ENCODE measurements at places on chromosomes 11 and 22. TPM values are rescaled to one million over a fixed set of nuclear protein-coding genes. Genes with fewer than 3 reads are reported as not detected.

- H3K4me1 ChIP-seq, result no peaks in the 10 kb centered on the region
- no peaks in the 10 kb centered on the region for H3K27me3 ChIP-seq
- H3K36me3 ChIP-seq, result no peaks in the 10 kb centered on the region
- no peak overlapping the region for H3K4me3 ChIP-seq
Observed at GRCh38 chr11:88631497-88631896, 294.0 kb upstream of the CTSC start.

- H3K4me1 ChIP-seq, result no peaks in the 10 kb centered on the region
- no peaks in the 10 kb centered on the region for H3K27me3 ChIP-seq
- DNase-seq, result no peak
Observed at GRCh38 chr11:130519128-130519932, 70.9 kb downstream of the ADAMTS15 start.

- H3K36me3 ChIP-seq, result no peaks in the 10 kb centered on the region
- DNase-seq, result no peak
- no peak overlapping the region for H3K4me3 ChIP-seq
- no peaks in the 10 kb centered on the region for H3K27me3 ChIP-seq
- H3K4me1 ChIP-seq, result no peaks in the 10 kb centered on the region
Observed at GRCh38 chr11:106306942-106307341, 229.5 kb downstream of the AASDHPPT start.

DNA sequence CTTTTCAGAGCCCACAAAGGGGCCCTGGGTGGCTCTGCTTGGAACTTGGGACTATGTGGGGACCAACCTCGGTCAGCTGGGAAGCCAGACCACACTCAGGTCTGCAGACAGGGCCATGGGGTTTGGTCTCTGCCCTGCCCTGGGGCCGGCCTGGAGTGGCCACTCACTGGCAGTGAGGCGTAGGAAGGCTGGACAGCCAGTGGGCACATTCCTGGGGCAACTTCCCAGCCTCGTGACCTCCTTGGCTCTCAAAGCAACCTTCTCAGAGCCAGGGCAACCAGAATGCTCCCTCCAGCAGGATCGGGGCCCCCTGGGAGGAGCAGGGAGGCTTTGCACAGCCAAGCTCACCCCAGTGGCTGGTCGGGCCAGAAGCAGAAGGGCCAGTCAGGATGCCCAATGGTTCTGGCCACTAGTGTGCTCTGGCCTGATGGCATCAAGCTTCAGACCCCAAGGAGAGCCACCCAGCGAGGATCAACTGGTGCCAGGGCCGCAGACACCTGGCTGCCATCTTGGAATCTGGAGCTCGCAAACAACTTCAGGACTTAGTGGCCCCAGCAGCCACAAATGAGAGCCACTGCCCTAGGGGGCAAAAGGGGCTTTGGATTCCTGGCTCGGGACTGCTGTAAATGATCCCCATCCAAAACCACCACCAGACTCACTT lies 87.1 kb downstream of the MYEOV start:
- H3K4me3 ChIP-seq, result no peak overlapping the region
- H3K27me3 ChIP-seq, result no peaks in the 10 kb centered on the region

- no peaks in the 10 kb centered on the region for H3K36me3 ChIP-seq
- no peaks in the 10 kb centered on the region for H3K4me1 ChIP-seq
- H3K27ac ChIP-seq, result no peak overlapping the region
- H3K4me3 ChIP-seq, result no peak overlapping the region
- no peak for DNase-seq
Observed at GRCh38 chr11:87459351-87459750, 421.6 kb downstream of the TMEM135 start.

- H3K27me3 ChIP-seq, result peaks cover 22% of the 10 kb centered on the region
- H3K27ac ChIP-seq, result no peak overlapping the region
- H3K4me1 ChIP-seq, result no peaks in the 10 kb centered on the region
Observed at GRCh38 chr11:119829402-119829801, 100.4 kb upstream of the NECTIN1 start.

DNA sequence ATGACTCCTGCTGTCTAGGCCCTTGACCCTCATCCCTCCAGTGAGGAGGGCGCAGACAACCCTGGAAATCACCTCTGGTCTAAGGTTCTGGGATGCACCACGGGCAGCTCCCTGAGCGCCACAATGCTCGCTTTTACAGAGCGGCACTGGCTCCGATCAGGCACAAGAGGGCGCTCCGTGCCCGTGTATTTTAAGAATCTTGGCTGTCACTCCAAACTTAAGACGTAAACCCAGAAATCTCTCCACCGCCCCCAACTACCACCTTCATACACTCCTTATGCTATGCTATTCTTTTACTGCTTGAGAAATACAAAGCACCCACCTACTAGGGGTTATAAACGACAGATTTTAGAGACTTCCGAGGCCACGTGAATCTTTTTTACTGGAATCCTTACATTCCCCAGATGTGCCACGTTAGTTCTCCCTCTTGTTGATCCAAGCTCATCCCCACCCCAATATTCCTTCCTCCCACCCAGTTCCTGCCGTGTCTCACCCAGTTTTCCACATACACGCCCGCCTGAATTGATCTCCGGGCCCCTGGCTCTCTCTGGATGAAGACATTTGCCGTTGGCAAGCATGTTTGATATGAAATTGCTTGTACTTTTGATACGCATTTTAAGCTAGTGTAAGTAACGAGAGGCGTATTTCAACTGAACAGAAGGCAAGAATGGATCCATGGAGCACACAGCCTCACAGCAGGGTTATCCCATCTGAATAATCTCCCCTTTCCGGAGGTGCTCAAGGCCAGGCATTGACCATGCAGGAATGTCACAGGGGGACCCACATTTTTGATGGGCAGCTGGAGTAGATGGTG lies 453.5 kb downstream of the OPCML start:
- no peaks in the 10 kb centered on the region for H3K4me1 ChIP-seq
- H3K27ac ChIP-seq, result no peak overlapping the region
- H3K4me3 ChIP-seq, result no peak overlapping the region
- H3K36me3 ChIP-seq, result no peaks in the 10 kb centered on the region

DNA sequence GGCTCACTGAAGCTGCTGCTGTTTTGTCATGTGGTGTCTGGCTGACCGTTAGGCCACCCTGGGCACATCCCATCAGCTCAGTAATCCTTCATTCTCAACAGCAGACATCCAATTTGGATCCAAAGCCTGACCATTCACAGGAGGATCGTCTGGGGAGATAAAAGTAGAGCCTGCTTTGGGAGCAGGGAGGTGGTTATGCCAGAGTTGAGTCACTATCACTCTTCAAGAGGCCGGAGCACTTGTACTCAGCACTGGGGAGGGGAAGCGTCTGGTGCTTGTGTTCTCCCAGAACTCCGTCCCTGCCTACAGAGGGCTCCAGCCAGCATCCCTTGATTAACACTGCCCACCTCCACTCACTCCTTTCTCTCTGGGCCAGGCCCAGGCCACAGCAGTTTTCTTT lies 382.6 kb downstream of the OPCML start:
- H3K27me3 ChIP-seq, result peaks cover 62% of the 10 kb centered on the region
- DNase-seq, result no peak
- H3K4me3 ChIP-seq, result no peak overlapping the region
- no peak overlapping the region for H3K27ac ChIP-seq

- H3K4me1 ChIP-seq, result peaks cover 16% of the 10 kb centered on the region
- peak; percentile 76 for DNase-seq
- H3K36me3 ChIP-seq, result no peaks in the 10 kb centered on the region
- H3K27ac ChIP-seq, result peak overlapping the region; percentile 39
- peak overlapping the region; percentile 61 for H3K4me3 ChIP-seq
- H3K27me3 ChIP-seq, result no peaks in the 10 kb centered on the region
Observed at GRCh38 chr11:57482782-57483561, 22.6 kb downstream of the RTN4RL2 start.

RIN1 gene
- total RNA-seq, result 6.4 TPM

SLC22A9 gene
- total RNA-seq, result not detected

HBB gene
- not detected for total RNA-seq

Measured in A673 (cell line).